ENCODE measurements at places on chromosomes 2 and 18. TPM values are rescaled to one million over a fixed set of nuclear protein-coding genes. Genes with fewer than 3 reads are reported as not detected.

DNA sequence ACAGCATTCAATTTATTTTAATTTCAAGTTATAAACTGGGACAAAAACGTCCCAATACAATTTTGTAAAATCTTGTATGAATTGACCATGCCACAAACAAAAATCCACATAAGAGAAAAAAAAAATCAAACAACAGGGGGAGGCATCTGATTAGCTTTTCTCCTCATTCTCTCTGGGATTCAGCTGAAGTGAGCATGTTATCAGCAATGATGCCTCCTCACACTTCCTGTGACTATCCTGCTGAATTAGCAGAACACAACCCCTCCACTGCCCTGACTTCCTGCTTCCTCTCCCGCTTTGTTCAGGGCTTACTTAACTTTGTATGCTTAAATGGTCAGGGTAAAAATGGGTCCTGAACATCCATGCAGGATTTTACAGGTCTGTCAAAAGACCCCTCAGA lies 132.2 kb upstream of the ITGB6 start:
- no peak for DNase-seq

DNA sequence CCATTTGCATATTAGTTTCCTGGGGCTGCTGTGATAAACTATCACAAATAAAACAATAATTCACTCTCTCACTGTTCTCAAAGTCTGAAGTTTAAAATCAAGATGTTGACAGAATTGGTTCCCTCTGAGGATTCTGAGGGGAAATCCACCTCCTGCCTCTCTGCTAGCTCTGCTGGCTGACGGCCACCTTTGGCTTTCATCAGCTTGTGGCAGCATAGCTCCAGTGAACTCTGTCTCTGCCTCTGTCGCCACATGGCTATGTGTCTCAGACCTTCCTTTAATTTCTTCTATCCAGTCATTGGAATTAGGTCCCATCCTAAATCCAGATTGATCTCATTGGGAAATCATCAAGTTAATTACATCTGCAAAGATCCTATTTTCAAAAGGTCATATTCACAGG lies 38.9 kb upstream of the TRIM43 start:
- no peak for DNase-seq

DNA sequence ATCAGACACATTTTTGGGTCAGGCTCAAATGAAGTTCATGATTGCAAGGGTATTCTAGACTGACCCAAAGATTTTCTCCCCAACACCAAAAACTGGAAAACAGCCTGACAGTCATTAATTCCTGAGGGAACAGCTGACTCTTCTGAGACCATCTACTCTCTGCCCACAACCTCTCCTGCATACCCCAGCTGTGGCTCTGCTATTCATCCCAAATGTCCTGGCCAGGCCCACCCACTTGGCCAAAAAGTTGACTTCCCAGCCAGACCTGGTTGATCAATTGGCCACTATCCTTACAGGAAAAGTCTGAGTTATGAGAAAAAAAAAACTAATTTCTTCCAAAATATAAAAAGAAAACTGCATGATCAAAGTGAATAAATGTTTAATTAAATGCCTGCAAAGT lies 103.8 kb upstream of the ST3GAL5 start:
- DNase-seq: no peak

- DNase-seq: no peak
Measured at GRCh38 chr18:63736876-63737275, 34.1 kb downstream of the SERPINB11 start.

The DHRS9 gene
- 0.25 TPM for polyA plus RNA-seq

- DNase-seq: no peak
Measured at GRCh38 chr2:35989040-35989439, 366.5 kb upstream of the CRIM1 start.

The DNAJC27 gene
- 2.7 TPM for polyA plus RNA-seq

DNA sequence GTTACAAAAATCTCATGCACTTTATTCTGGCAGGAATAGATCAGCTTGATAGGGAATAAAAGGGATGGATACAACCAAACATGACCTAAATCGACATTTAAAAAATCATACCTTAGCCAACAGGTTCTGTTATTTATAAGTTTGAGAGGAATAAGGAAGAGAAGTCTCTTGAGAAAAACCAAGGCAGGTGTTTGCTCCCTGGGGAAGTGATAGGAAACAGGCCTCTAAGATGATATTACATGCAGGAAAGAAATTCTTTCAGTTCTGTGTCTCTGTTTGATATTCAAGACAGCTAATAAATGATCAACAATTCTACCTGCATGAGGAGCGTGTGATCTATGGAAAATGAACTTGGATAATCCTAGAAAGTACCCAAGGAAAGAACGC lies 184.8 kb upstream of the ZEB2 start:
- no peak for DNase-seq

DNA sequence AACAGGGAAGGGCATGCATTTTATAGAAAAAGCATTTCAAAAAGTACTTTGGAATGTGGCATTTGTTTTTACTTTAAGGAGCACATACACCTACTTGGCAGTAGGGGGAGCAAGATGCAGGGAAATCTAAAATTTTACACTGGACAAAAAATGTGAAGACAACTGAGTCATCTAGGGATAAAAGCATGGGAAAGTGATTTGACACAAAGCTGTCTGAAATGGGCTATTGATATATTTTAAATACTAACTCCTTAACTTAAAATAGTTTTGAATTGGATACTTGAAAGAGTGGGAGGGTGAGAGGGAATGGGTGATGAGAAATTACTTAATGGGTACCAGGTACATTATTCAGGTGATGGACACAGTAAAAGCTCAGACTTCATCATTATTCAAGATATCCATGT lies 15.8 kb downstream of the TMEM200C start:
- no peak for DNase-seq

DNA sequence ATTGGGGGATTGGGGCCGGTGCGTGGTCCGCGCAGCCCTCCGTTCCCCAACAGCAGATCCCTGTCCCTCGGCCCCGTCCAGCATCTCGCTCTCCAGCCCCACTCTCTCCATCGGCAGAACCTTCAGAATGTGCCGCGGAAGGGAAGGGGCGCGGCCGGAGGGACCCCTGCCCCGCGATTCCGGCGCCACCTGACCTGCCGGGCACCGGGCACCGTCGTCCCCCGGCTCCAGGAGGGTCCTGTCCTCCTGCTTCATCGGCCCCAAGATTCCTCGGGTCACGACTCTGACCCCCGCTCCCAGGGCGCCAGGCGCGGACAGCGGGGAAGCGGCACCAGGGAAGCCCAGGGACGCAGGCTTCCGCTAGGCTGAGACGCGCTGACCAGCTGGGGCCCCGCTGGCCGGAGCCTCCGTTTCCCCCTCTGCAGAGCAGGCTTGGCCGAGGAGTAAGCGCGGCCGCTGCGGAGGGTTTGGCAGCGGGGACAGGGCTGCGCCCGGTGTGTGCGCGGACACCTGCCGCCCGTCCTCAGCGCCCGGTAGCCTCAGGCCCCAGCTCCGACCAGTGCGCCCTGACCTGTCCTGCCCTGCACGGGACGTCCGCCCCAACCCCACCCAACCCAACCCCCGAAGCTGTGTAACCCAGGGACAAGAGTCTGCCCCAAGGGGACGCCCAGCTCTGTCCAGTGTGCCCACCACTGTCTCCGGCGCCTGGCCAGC lies 16.8 kb upstream of the BOK start:
- DNase-seq: no peak

- no peak for DNase-seq
Measured at GRCh38 chr2:146037334-146037870, 1517.5 kb upstream of the ZEB2 start.

DNA sequence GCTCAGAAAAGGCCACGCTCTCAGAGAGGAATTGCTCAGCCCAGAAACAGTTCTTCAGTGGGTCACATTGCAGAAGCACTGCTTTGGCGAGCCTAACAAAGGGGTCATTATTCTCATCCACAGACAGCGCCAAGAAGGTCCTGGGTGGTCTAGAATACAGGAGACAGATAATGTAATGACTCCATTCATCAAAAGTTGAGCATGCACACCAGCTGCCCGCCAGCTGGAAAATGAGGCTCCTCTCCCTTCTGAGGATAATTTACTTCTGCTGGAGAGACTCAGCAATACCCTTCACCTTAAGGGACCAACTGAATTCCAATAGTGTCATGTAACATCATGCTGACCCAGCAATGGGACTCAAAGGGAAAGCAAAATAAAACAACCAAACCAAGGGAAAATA lies 79.9 kb downstream of the TRIB2 start:
- DNase-seq: no peak

GRCh38 chr2:101737478-101738255 lies 40.2 kb downstream of the MAP4K4 start:
- no peak for DNase-seq

The SMCHD1 gene
- polyA plus RNA-seq: 7.8 TPM

GRCh38 chr2:824524-824923 lies 126.1 kb upstream of the SNTG2 start:
- no peak for DNase-seq

The RAD51AP2 gene
- polyA plus RNA-seq: 0.02 TPM

GRCh38 chr2:195009202-195009601 lies 647.8 kb upstream of the SLC39A10 start:
- no peak for DNase-seq

The EFHD1 gene
- polyA plus RNA-seq: 28.5 TPM

The KLHL41 gene
- 0.28 TPM for polyA plus RNA-seq

The TTR gene
- polyA plus RNA-seq: 4,751 TPM

DNA sequence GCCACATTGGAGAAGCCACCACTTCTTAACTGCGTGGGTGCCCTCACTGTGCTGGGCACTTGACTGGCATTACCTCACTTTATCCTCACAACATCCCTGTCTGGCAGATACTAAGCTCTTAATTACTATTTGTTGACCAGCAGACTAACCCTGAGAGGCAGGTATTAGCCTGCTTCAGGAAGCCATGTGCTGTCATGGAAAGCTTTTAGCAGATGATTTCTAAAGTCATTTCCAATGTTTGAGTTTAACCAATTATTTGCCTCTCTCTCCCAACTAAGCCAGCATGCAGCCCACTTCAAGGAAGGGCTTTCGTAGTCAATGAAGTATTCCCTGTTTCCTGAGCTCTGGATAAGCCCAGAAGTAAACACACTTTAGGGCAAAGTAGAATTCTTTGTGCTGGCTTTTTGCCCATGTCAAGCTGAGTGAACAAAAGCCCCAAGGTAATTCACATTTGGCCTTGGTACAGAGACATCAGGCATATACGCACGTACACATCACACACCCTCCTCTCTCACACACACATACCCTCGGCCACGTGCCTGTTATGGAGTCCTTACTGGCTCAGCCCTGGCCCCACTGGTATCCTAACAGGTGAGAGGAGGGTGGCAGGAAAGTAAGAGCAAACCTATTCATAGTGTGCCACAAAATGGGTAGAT lies 108.6 kb downstream of the C1D start:
- no peak for DNase-seq

GRCh38 chr18:76788571-76789317 lies 33.6 kb upstream of the ZNF236 start:
- no peak for DNase-seq

The SIGLEC15 gene
- 0.33 TPM for polyA plus RNA-seq

- no peak for DNase-seq
Measured at GRCh38 chr2:209322041-209322440, 101.8 kb upstream of the MAP2 start.

DNA sequence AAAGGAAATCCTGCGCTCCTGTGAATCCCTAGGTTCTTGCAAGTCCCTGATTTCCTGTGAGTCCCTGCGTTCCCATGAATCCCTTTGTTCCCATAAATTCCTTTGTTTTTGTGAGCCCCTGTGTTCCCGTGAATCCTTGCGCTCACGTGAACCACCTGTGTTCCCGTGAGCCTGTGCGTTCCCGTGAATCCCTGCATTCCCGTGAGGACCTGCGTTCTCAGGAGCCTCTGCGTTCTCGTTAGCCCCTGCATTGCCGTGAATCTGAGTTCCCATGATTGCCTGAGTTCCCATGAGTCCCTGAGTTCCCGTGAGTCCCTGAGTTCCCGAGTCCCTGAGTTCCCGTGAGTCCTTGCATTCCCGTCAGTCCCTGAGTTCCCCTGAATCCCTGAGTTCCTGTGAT lies 71.5 kb downstream of the SNTG2 start:
- DNase-seq: no peak

The UGT1A9 gene
- 23.8 TPM for polyA plus RNA-seq

The CAD gene
- 8.4 TPM for polyA plus RNA-seq

The C2orf66 gene
- not detected for polyA plus RNA-seq

DNA sequence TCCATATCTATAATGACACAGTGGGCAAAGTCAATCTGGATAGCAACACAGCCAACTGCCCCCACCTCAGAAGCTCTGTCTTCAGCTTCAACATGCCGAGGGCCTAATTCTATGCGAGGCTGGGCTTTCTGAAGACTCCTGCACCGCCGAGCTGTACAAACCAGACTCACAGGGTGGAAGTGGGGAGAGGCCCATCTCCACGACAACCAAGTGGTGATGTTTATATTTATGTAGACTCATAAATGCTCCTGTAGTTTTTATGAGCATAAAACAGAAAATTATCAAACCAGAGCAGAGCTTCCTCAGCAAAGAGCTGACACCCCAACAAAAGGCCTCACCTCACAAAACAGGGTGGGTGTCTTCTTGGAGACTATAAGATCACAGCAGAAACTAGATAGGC lies 77.0 kb upstream of the LGALSL start:
- no peak for DNase-seq

- no peak for DNase-seq
Measured at GRCh38 chr2:119073213-119073612, 85.3 kb downstream of the C1QL2 start.

DNA sequence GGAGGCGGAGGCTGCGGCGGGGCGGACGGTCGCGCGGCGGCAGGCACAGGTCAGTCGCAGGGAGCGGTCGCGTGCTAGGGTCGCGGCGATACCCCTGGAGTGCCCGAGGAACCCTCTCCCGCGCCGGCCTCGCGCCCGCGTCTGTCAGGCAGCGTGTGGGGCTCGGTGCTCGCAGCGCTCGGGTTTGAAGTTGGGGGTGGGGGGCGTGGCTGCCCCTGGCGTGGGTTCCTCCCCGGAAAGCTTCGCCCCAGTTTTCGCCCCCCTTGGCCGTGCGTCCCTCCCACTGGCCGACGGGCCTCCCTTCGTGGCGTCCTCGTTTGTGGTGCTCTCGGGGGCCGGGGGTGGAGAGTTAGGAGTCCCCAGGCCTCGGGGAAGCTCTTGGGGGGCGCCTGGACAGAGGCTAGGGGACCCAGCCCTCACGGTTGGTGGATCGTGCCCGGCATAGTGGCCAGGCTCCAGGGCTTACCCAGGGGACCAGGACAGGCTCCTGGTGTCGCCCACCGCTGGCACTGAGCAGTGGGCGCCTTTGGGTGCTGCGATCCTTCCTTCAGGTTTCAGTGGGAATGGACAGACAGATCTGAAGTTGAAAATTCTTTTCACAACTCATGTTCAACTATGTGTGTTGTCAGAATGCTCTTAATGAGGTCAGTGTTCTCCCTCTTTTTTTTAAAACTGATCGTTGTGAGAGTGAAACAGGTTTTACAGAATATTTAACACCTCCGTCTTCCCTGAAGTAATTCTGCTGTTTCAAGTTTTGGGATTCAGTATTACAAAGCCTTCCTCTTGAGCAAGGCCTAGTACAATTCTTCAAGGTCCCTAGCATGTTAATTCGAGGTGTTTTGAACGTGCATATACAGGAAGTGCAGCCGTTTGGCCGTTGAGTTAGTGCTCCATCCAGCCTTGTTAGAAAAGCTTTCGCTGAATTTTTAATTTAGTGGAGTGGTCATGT lies 604 bp downstream of the RALBP1 start:
- no peak for DNase-seq
